Activated T-helper 2 cell treated with anti-CD3 and anti-CD28 coated beads, Interferon-gamma antibody, Interleukin-2, Interleukin-4, amounts not matched to agents 10 μg/mL and 5 μg/mL and 100 μg/mL, durations not matched to agents 14 hours and 24 hours and 36 hours (primary cell): ENCODE measurements at places on chromosomes 12 and 14. TPM values are rescaled to one million over a fixed set of nuclear protein-coding genes. Genes with fewer than 3 reads are reported as not detected.

DNA sequence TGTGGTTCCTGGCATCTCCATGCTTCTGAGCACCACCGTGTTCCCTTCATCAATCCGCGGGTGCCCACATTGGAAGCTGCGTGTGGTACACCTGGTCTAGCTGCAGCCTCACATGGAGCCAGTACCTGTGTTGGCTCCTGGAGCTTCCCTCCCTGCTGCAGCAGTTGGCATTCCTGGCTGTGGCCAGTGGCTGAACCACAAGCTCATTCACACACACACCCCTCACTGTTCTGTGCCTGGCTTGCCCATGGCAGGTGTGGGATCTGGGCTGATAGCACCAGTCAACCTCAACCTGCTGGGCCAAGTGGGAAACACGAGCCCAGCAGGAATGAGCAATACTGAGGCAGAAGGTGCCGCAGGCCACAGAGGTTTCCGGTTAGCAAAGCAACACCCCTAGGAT lies 256.2 kb upstream of the LRFN5 start:
- DNase-seq, result no peak

GRCh38 chr12:76548222-76548837 lies 11.2 kb downstream of the OSBPL8 start:
- no peak for DNase-seq

DNA sequence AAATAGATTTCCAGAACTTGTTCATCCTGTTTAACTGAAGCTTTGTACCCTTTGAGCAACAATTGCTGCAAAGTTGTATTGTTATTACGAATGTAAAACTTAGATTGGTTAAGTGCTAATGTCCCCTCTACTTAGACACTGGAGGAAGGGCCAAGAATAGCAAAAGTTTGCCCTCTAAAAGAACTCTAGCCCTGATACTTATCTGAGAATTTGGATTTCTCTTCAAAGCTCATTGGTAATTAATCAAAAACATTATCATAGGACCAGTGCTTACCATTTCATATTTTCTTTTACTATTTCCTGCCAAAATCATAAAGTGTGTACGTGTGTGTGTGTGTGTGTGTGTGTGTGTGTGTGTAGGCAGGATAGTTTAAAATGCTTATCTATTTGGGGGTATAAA lies 58.2 kb downstream of the LMNTD1 start:
- DNase-seq, result no peak

The ADAMTS20 gene
- not detected in 2 replicates for total RNA-seq

- DNase-seq, result no peak
Observed at GRCh38 chr12:2963154-2963759, 4.1 kb downstream of the TEAD4 start.

DNA sequence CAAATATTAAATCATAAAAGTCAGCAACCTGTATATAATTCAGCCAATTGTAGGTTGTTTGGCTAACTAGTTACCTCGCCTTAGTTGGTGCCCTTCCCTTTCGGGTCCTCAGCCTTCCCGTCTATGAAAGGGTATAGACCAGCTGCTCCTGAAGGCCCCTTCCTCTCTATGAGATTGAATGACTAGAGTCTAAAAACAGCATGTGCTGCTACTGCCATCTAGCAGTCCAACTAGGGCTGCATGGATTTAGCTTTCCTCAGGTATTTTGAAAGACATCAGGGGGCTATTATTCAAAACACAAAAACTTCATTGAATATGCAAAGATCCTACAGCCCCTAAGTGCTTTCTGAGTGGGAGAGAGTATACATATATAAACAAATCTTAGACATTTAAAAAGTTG lies 37.0 kb upstream of the TMEM263 start:
- DNase-seq, result no peak

GRCh38 chr12:131536766-131537165 lies 174.1 kb upstream of the SFSWAP start:
- DNase-seq, result no peak

GRCh38 chr14:68113343-68113930 lies 293.9 kb downstream of the RAD51B start:
- no peak for DNase-seq

- DNase-seq, result no peak
Observed at GRCh38 chr12:114665411-114666260, 18.3 kb downstream of the TBX3 start.

The KIF5A gene
- total RNA-seq, result 3.0 and 3.4 TPM in 2 replicates

DNA sequence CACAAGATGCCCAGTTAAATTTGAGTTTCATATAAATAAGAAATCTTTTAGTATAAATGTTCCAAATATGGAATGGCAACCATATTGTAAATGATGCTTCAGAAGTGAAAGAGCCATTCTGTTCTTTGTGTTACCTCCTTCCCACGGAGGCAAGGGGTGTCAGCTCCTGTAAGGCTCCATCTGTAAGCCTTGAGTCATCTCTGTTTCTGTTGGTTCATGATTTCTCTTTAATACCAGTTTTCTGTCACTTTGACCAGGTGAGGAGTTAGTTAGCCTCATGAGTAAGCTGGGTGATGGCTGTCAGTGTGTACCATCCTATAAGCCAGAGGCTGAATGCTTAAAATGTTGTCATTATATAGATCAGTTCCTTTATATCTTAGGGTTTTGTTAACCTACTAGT lies 61.9 kb downstream of the TMEM30B start:
- DNase-seq, result no peak

The CLEC4C gene
- total RNA-seq, result not detected in 2 replicates

GRCh38 chr12:68374307-68374982 lies 42.3 kb upstream of the MDM1 start:
- DNase-seq, result peak; percentile 57

- DNase-seq, result peak; percentile 39
Observed at GRCh38 chr12:122646517-122647217, 56.5 kb downstream of the HCAR2 start.

DNA sequence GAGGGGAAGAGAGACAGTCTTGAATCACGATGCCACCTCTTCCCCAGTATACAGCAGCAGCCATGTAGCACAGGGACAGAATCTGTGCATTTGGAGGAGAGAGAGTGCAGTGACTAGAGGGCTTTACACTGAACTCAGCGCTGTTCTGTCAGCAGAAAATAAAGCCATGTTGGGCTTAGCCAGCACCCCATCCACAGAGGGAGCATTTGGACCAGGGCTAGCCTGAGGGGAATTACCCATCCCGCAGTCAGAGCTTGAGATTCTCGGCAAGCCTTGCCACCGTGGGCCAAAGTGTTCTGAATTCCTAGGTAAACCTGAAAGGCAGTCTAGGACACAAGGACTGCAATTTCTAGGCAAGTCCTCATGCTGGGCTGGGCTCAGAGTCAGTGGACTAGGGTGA lies 120.4 kb upstream of the CNOT2 start:
- no peak for DNase-seq

DNA sequence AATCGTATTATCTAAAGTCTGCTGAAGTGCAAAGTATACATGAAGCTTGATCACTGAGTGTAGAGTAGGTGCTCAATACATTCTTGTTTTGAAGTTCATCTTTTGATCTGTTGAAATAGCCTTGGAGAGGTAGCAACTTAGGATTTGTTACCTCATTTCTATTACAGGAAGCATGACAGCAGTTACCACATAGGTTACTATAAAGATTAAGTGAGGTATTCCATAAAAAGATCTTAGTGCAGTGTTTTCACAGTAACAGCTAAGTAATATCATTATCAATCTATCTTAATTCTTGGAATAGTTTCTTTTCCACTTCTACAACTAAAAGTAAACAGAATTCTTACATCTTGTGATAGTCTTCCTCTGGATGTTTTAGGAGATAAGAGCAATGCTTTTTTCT lies 50.9 kb downstream of the BTBD7 start:
- DNase-seq, result no peak

DNA sequence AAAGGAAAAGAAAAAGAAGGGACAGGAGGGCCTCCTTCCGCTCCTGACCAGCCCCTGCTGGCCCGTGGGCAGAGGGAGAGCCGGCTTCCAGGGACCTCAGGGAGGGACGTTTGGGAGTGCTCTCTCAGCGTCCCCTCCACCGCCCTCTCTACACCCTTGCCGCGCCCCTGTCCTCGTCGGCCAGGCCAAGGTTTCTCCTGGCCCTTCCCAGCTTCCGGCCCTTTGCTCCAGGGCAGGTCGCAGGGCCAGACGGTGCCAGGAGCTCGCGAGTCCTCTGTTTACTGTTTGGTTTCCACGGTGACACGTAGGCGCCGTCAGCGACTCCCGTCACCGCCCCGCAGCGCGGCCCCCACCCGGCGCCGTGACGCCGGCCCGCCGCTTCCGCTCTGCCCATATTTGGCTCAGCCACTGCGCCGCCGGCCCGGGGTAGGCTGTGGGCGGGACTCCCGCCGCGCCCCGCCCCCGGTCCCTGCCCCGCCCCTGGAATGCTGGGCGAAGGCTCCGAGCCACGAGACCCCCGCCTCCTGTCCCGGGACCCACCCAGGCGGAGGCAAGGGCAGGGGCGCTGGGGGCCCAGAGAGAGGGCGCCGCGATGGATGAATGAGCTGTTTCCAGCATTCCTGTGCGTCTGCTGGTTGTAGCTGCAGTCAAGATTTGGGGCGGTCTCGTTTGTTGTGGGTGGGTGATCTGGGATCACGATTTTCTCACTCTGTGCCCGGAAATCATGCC lies 15.5 kb downstream of the FOS start:
- DNase-seq, result peak; percentile 90

The NRL gene
- total RNA-seq, result 1.6 and 1.8 TPM in 2 replicates

DNA sequence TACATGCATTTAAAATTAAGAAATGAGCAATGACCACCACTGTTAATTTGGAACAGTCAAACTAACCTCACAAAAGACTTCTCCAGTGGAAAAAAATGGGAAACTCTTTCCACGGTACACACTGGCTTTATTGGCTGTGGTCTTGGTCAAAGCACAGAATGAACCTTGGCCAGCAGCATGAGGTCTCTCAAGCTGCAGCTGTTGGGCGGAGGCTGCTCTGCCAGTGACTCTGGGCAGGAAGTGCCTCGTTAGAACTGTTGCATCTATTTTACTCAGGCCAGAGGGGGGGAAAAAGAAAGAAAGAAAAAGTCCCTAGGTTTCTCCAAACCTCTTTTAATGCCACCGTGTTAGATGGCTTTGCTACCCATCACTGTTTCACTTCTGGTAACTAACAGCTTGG lies 279.8 kb upstream of the DIO2 start:
- DNase-seq, result no peak

The MORN3 gene
- 0.34 and 0.37 TPM in 2 replicates for total RNA-seq

DNA sequence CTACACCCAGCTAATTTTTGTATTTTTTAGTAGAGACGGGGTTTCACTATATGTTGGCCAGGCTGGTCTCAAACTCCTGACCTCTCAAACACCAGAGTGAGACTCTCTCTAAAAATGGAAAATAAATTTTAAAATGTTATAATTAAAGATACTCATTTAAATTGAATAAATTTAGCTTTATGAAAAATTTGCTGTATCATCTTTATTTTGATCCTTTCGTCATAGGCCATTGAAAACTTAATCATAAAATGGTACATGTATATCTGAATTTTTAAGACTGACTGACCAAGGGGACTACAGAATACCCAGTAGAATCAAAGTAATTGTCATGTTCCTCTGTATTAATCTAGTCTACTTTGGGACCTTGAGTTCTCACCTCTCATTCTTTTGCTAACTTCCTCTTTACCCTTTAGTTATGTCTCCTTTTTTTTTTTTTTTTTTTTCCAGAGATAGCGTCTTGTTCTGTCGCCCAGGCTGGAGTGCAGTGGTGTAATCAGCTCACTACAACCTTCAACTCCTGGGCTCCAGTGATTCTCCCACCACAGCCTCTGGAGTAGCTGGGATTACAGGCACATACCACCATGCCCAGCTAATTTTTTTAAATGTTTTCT lies 9.5 kb downstream of the RAB5B start:
- DNase-seq, result no peak

DNA sequence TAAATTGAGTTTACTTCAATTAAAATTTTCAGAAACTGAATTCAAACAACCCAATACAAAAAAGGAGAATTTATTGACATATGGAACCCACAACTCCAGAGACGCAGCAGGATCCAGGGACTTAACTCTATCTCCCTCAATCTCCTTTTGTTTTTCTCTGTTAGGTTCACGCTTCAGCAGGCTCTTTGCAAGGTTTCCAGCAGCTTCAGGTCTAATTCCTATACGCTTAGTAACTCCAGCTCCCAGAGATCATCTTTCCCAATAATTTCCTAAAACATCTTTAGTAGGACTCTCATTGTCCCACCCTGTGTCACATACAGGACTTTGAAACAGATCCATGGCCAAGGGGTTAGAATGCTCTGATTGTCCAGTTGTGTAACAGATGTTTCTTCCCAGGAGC lies 175.2 kb downstream of the RMST start:
- DNase-seq, result no peak

GRCh38 chr12:6435961-6436715 lies 8.6 kb upstream of the CD27 start:
- DNase-seq, result no peak

- DNase-seq, result no peak
Observed at GRCh38 chr12:58801986-58802385, 118.3 kb downstream of the LRIG3 start.

- DNase-seq, result no peak
Observed at GRCh38 chr12:132639956-132640520, 21.5 kb downstream of the P2RX2 start.

DNA sequence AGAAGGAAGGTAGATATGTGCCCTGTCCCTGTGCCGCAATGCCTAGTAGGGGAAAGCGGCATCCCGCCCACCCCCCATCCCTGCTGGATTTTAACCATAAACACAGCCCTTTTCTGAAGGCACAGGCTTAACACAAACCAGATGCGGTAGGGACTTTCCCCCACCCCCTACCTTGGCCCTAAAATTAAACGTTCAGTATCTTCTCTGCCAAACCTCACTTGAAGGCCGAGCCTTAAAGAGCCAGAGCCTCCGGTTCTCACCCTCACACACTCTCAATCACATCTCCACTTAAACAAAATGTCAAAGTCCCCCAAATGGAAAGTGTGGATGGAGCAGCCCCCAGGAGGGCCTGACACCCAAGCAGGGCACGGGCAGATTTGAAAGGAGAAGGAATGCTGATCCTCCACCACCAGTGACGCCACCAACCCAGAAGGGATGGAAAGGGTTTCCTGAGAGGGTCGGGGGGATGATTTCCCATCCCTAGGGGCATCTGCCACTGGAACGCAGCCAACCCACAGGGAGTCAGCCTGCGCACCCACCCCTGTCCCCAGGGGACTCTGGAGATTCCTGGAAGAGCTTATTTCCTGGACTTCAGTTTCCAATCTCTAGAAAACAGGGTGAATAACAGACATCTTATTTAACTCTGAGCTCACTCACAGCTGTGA lies 26.4 kb downstream of the ACTN1 start:
- DNase-seq, result no peak

DNA sequence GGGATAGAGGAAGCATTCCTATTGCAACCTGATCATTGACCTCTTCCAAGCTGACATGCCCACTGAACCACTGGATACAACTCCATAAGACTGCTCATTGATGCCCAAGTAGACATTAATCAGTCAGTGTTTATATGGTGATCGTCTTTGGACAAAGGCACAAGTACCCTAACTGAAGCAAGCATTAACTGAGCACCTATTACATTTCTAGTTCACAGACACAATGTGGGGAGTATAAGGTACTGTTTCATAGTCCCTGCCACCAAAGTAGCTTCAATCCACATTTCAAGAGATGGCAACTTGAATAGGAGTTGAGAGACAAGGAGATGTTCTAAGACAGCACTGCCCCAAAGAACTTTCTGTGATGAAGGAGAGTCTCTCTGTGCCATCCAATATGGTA lies 10.9 kb upstream of the COL2A1 start:
- no peak for DNase-seq

GRCh38 chr12:131418121-131418520 lies 292.8 kb upstream of the SFSWAP start:
- DNase-seq, result no peak

The TMEM132D gene
- total RNA-seq, result not detected in 2 replicates

- DNase-seq, result no peak
Observed at GRCh38 chr12:32344047-32344446, 55.3 kb upstream of the FGD4 start.

The PLEK2 gene
- total RNA-seq, result 0.37 TPM in 1 of 2 replicates, not detected in the other

The GNB3 gene
- total RNA-seq, result 1.2 and 1.3 TPM in 2 replicates
